ENCODE measurements at places on chromosomes 11 and 22.

GRCh38 chr22:46031965-46032851, 55.2 kb upstream of the WNT7B start:
- DNase-seq, result no peak

- no peak for DNase-seq
Observed at GRCh38 chr11:46948378-46949131, 12.0 kb downstream of the CSTPP1 start.

- DNase-seq, result no peak
Observed at GRCh38 chr11:14821031-14821430, 71.0 kb downstream of the CYP2R1 start.

DNA sequence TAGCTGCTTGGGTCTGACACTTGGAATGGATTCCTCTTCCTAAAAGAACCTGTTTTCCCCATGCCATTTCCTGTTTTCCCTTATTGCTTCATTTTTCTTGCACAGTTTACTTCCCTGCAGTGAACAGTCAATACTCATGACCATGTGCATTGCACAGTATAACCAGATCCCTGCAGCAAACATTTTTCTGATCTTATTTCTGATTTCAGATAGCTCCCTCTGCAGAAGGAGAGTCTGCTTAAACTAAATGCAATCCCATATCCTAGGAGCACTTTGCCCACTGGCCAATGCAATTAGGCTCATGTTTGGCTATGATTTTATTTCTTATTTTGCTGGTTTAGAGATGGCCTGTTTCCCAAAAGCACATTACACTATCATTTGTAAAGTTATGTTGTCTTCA, 96.7 kb upstream of the CD44 start:
- no peak for DNase-seq

GRCh38 chr11:8867035-8867434, 44.0 kb upstream of the AKIP1 start:
- no peak for DNase-seq

- no peak for DNase-seq
Observed at GRCh38 chr11:130208241-130209127, 48.9 kb downstream of the ST14 start.

GRCh38 chr11:4714300-4714699, 9.7 kb downstream of the MMP26 start:
- no peak for DNase-seq

- no peak for DNase-seq
Observed at GRCh38 chr11:119109843-119110242, 2.7 kb downstream of the C2CD2L start.

- DNase-seq, result no peak
Observed at GRCh38 chr11:69513196-69513595, 31.7 kb downstream of the LINC01488 start.

- no peak for DNase-seq
Observed at GRCh38 chr11:126145954-126146353, 65.5 kb downstream of the RPUSD4 start.

Data from pons (tissue), 1 donor.